ENCODE measurements at places on chromosomes 11 and 22. TPM values are rescaled to one million over a fixed set of nuclear protein-coding genes. Genes with fewer than 3 reads are reported as not detected.
A peak's percentile ranks its signal among the peaks of the same experiment; 100 is the strongest.

DNA sequence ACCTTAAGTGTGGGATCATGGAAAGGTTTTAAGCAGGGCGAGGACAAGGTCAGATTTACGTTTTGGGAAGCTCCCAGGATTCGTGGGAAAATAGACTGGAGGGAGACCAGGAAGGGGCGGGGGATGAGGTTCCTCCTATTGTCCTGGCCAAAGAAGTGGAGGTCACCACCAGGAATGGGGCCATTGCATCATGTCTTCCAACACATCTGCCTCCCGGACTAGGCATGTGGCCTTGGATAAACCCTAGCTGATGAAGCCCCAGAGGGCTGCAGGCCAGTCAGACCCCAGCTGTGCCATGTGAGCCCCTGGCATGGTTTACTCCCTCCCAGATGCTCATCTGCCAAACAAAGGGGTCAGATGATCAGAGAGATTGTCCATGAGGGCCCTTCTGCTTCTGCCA is 11.5 kb upstream of the YWHAH start:
- no peak overlapping the region for H3K27ac ChIP-seq
- no peaks in the 10 kb centered on the region for H3K27me3 ChIP-seq
- no peak overlapping the region for H3K4me3 ChIP-seq
- no peaks in the 10 kb centered on the region for H3K4me1 ChIP-seq

- no peak overlapping the region for H3K4me3 ChIP-seq
- H3K27ac ChIP-seq = no peak overlapping the region
- no peaks in the 10 kb centered on the region for H3K36me3 ChIP-seq
- DNase-seq = no peak
- no peaks in the 10 kb centered on the region for H3K4me1 ChIP-seq
- H3K27me3 ChIP-seq = no peaks in the 10 kb centered on the region
Measured at GRCh38 chr11:58318532-58318931, 40.3 kb downstream of the OR5B17 start.

GRCh38 chr22:16824716-16825687 is at the start of gene XKR3:
Gene XKR3 (minus strand): TSS chr22:16825411. CDS start chr22:16808073, 17,338 bp downstream.
- no peak within 1 kb of the TSS for H3K4me3 ChIP-seq
- H3K27me3 ChIP-seq = no peaks in the 10 kb centered on the region
- DNase-seq = peak; percentile 3
- H3K4me1 ChIP-seq = peaks cover 6% of the 10 kb centered on the region
- no peaks in the 10 kb centered on the region for H3K36me3 ChIP-seq
- H3K27ac ChIP-seq = no peak within 1 kb of the TSS

Gene BBOX1
- not detected for total RNA-seq

DNA sequence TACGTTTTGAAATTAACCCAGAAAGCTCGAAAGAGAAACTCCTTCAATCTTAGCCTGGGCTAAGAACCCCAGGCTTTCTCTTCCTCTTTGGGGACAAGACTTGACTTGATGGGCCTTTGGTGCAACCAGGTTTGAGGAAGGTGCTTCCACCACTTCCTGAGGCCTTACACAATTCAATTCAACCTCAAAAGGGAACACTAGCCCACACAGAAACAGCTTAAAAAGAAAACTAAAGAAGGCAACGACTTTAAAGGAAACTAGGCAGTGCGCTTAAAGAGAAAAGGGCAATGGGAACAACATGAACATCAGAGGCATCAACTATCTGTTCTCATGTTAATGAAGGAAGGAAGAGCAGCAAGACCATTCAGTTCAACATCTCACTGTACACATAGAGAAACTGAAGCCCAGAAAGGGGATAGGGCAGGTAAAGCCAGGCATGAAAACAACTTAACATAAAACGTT is 24.8 kb downstream of the PAK1 start:
- H3K4me1 ChIP-seq = no peaks in the 10 kb centered on the region
- no peak overlapping the region for H3K27ac ChIP-seq
- no peak overlapping the region for H3K4me3 ChIP-seq
- H3K36me3 ChIP-seq = no peaks in the 10 kb centered on the region

Gene RTN4R
- total RNA-seq = 0.90 TPM

DNA sequence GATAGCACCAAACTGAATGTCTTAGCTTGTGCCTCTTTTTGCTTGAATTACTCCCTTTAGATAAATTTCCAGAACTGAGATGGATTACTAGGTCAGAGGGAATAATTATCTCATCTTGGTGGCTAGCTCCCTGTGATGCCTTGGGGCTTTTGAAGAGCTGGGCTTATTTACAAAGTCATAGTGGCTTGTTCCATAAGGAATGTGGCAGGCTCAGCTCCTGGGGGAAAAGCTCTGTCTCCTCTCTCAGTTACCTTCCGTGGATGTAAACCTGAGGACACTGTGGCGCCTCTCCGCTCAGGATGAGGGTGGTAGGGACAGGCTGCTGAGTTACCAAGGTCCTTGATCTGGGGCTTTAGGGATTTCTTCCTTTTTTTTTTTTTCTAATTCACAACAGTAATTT is 121.7 kb downstream of the PARVA start:
- H3K4me3 ChIP-seq = no peak overlapping the region
- no peaks in the 10 kb centered on the region for H3K4me1 ChIP-seq
- no peaks in the 10 kb centered on the region for H3K36me3 ChIP-seq
- peaks cover 6% of the 10 kb centered on the region for H3K27me3 ChIP-seq

Data from T-cell (primary cell).